ENCODE measurements at places on chromosomes 7 and 10.
A peak's percentile ranks its signal among the peaks of the same experiment; 100 is the strongest.

DNA sequence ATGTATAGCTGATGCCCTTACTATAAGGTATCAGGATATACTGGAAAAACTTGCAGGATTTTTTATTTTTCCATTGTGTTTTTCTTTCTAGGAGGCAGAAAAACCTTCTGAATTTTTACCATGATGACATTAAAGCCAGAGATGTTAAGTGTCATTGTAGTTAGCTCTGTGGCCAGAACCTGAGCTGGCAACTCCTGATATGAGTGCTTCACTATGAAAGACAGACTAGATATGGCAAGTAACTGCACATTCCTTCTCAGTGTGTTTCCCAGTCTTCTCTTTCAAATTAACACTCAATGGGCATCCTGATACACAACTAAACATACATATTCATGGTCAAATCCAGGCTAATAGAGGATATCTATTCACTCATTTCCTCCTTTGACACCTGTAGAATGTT is 166.2 kb downstream of the CTTNBP2 start:
- DNase-seq: no peak

GRCh38 chr10:128032466-128032865 is 93.8 kb downstream of the MKI67 start:
- DNase-seq: no peak

GRCh38 chr10:124225029-124225466 is 131.7 kb upstream of the CHST15 start:
- no peak for DNase-seq

- DNase-seq: no peak
Observed at GRCh38 chr7:93053209-93053948, 64.4 kb downstream of the SAMD9 start.

DNA sequence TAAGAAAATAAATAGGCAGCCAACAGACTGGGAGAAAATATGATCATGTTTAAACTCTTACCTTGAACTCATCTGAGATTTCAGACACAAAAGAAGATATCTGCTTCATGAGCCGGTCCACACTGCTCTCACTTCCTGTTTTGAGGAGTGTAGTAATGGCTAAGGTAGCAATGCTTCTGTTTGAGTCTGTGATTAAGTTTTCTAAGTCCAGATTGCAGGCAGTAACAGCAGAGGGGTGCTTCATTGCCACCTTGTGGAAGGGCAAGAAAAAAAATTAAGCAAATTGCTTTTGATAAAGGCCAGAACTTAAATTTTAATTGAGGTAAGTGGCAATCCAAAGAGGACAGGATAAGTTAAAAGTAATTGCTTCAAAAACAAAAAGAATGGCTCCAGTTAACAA is 69.1 kb downstream of the MEST start:
- peak; percentile 5 for DNase-seq

GRCh38 chr10:110163192-110163773 is 44.1 kb upstream of the MXI1 start:
- no peak for DNase-seq

GRCh38 chr10:131157899-131158298 is 153.6 kb downstream of the TCERG1L start:
- DNase-seq: no peak

- no peak for DNase-seq
Observed at GRCh38 chr7:46318276-46318675, 397.2 kb upstream of the IGFBP3 start.

- DNase-seq: no peak
Observed at GRCh38 chr10:68560943-68561864, 1.1 kb downstream of the TET1 start.

DNA sequence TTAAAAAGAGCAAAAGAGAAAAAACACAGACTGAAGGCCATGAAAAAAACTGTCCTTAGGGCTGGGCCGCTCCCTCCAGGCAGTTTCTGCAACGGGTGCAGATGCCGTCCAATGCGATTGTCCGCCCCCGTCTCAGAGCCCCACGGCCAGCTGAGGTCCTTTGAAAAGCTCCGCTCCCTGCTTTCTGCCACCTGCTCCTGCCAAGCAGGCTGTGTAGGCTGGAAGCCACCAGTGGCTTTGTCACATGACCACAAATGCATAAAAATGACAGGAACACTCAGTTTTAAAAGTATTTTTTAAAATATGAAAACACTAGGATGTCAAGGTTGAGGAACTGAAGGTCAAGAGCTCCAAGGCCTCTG is 71.7 kb downstream of the AMZ1 start:
- no peak for DNase-seq

DNA sequence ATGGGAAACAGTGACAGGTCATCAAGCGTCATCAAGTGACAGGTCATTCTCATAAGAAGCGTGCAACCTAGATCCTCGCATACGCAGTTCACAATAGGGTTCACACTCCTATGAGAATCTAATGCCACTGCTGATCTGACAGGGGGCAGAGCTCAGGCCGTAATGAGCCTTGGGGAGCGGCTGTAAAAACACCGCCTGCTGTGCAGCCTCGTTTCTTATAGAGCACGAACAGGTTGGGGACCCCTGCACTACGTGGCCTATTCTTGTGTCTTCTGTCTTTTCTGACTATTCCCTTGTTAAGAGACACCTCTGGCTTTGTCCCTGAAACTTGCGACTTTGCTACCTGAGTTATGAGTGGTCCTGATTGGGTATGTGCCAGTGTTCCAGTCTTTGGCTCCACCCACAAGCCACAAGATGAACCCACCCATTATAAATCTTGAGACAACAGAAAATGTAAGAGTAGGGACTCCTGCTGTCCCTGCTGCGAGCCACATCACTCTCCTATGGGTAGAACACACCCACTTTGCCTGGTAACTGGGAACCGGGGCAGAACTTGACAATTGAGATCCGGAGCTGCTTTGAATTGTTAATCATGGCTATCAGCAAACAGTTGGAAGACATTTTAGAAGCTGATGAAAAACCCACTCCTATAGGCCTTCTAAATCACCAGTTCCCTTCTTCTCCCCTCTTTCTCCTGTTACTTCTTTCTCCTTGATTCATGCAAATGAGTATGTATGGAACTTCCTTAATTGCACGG is 55.8 kb upstream of the EXOC4 start:
- DNase-seq: no peak

- DNase-seq: no peak
Observed at GRCh38 chr7:138892006-138892630, 89.1 kb downstream of the KIAA1549 start.

GRCh38 chr7:122965306-122965705 is 30.2 kb downstream of the TAS2R16 start:
- no peak for DNase-seq

Measured in GM04504 (cell line).